Muscle of leg (tissue), 16 donors: ENCODE measurements at places on chromosomes 3 and 15. TPM values are rescaled to one million over a fixed set of nuclear protein-coding genes. Genes with fewer than 3 reads are reported as not detected.

The IQCF5 gene
- total RNA-seq: not detected

The TRAIP gene
- total RNA-seq: 4.5 TPM

The GATA2 gene
- 2.1 TPM for total RNA-seq

The ACKR4 gene
- 3.0 TPM for total RNA-seq

The CIB2 gene
- total RNA-seq: 15.5 TPM

The MORC1 gene
- total RNA-seq: not detected

The STAC gene
- 36.5 TPM for total RNA-seq
